ENCODE measurements at places on chromosomes 3 and 15. TPM values are rescaled to one million over a fixed set of nuclear protein-coding genes. Genes with fewer than 3 reads are reported as not detected.

Gene ILDR1
- not detected for total RNA-seq

Gene ZNF860
- 7.9 TPM for total RNA-seq

Gene ZNF501
- 3.2 TPM for total RNA-seq

Gene NMNAT3
- total RNA-seq = 1.6 TPM

Gene KLHL6
- total RNA-seq = 0.11 TPM

Gene MCCC1
- total RNA-seq = 12.9 TPM

Data from foreskin keratinocyte (primary cell).